ENCODE measurements at places on chromosomes 6 and 20.

GRCh38 chr6:136334465-136334846 is 44.8 kb upstream of the BCLAF1 start:
- DNase-seq: no peak

- DNase-seq: no peak
These were observed 36.5 kb upstream of the RFPL4B start for GRCh38 chr6:112310439-112311125.

DNA sequence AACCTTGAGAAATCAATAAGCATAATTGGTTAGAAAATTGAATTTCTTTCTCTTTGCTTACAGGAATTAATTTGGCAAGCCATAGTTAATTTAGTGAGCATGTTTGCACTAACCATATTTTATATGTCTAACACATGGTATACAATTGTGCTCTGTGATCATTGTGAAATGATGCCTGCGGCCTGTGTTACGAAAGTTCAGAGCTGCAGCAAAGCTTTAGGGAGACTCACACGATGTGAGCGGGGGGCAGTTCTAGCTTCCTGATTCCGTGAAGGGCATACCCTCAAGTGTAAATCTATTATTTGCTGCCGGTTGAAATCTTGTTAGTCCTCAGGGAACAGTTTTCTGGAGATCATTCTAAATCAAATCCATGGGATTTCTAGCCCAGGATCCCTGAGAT is 25.5 kb upstream of the ADTRP start:
- DNase-seq: no peak

DNA sequence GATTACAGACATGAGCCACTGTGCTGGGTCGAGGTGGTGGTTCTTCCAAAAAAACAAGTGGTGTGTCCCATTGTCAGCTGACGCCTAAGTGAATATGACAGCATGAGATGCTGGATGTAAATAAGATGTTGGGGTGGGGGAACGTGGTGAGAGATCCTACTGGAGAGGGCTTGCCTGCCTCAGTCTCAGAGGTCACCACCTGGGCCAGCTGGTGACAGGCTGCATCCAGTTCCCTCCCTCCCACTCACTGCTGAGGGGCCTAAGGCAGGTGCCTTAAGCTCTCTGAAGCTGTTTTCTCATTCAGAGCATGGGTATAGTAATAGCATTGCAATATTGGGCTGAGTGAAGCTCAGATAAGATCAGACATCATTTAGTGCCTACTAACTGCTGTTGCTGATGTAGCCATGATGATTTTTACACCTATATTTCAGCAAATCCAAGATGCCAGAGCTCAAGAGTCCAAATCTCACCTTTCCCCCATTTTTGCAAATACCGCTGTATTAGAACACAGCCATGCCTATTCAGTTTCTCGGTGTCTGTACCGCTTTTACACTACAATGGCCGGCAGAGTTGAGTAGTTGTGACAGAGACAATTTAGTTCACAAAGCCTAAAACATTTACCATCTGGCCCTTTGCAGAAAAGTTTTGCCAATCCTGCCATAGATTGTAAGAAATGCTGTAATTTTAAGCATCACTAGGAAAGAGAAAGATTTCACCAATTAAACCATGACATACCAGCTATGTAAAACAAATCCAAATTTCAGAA is 171.3 kb downstream of the ANKRD60 start:
- no peak for DNase-seq

- peak; percentile 73 for DNase-seq
These were observed at the start of gene ZBTB12 for GRCh38 chr6:31901953-31902643. ZBTB12 (minus strand) TSS chr6:31902086; CDS start chr6:31901305, 781 bp downstream.

- no peak for DNase-seq
These were observed 26.1 kb downstream of the RRBP1 start for GRCh38 chr20:17655865-17656479.

DNA sequence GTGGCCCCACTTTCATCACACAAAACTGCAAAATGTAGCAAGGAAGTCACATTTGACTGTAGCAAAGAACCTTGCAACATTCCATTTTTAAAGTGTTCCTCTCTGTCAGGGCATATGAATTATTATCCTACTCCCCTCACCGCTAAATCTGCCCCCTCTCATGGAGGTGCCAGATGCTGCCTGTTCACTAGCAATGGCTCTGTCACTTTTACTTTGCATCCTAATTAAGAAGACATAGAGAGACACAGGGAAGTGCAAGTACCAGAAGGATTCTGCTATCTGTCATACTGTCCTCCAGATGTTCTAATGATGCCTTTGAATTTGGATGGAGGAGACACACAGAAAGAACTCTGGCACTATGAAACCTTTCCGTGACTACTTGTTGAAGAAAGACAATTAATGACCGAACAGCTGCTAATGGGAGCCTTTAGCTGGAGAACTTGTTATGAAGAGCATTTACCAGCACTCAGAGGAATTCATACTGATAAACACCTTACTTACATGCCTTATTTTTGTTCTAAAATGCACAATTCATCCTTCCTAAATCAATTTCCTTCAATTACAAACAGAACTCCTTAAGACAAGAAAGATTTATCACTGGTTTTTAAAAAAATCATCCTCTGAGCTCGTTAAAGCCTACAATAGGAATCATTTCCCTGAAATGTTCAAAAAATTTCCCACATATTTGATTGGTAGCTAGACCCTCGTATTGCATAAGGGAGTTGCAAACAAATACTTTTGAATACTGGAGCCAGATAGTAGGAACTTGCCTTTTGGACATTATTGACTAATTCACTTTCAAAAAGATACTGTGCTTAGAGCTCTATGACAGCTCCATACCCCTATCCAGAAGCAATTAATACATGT is 292.6 kb downstream of the UBE3D start:
- no peak for DNase-seq

GRCh38 chr6:91304521-91304920 is 717.6 kb upstream of the MAP3K7 start:
- no peak for DNase-seq
